ENCODE measurements at places on chromosomes 13 and 19. TPM values are rescaled to one million over a fixed set of nuclear protein-coding genes. Genes with fewer than 3 reads are reported as not detected.
A peak's percentile ranks its signal among the peaks of the same experiment; 100 is the strongest.

TFDP1 gene
- 35.3 TPM for total RNA-seq

LGALS4 gene
- total RNA-seq: 13.2 TPM

ZNF573 gene
- 7.5 TPM for total RNA-seq

SACS gene
- total RNA-seq: 32.5 TPM

PLA2G4C gene
- 18.5 TPM for total RNA-seq

NALCN gene
- 0.71 TPM for total RNA-seq

MCOLN1 gene
- 15.5 TPM for total RNA-seq

GFY gene
- total RNA-seq: not detected

CEBPA gene
- 16.1 TPM for total RNA-seq

VSTM1 gene
- total RNA-seq: not detected

DNA sequence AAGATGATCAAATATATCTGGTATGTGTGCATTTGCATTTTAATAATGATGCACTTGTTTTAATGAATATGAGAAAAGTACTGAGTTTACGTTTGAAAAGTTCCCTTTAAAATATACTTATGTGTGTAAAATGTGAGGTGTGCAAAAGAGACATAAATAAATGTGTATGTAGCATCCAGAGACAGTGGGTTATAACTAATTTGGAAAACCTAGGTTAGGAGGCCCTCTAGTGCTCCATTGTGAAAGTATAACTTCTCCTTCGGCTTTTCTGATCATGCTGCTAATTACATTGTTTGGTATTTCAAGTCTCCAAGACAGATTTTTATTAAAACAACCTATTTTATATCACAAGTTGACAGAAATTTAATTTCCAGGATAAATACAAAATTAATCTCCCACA, 30.1 kb downstream of the SCEL start:
- DNase-seq: no peak

DNA sequence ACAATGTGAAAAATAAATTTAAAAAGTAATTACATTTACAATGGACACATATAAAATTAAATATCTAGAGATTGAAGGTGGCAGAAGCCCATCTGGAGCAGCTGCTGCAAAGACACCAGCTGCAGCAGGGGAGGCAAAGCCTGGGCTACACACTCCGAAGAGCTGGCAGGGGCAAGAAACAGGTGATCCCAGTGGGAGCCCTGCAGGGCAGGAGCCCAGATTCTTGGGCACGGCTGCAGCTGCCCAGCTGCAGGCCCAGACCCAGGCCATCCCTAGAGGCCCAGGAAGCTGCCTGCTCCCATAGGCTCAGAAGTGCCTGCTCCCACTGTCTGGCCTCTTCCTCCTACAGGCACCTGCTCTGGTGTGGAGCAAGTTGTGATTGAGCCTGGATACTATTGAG, 1547.9 kb upstream of the SPRY2 start:
- no peak for DNase-seq

DNA sequence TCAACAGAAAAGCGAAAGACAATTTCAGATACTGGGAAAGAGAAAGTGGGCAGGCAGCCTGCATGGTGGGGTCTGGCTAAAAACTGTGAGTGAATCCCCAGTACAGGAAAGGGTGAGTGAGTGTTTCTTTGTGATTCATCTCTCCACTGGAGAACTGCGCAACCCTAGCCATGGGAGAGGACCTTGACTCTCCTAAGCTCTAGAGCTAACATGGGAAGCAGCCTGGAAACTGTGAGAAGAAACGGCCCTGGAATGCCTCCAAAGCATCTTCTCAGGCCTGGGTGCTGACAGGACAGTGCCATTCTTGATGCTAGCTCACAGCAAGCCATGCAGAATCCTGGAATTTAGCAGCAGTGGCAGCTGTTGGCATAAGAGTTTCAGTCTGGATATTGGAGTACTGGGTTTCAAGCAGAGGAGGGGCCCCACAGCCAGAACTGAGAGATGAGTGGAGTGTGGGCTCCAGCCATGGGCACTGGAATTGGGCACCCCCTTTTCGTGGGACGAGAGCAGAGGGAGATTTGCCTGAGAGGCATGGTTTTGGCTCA, 18.7 kb upstream of the SLAIN1 start:
- no peak for DNase-seq

DNA sequence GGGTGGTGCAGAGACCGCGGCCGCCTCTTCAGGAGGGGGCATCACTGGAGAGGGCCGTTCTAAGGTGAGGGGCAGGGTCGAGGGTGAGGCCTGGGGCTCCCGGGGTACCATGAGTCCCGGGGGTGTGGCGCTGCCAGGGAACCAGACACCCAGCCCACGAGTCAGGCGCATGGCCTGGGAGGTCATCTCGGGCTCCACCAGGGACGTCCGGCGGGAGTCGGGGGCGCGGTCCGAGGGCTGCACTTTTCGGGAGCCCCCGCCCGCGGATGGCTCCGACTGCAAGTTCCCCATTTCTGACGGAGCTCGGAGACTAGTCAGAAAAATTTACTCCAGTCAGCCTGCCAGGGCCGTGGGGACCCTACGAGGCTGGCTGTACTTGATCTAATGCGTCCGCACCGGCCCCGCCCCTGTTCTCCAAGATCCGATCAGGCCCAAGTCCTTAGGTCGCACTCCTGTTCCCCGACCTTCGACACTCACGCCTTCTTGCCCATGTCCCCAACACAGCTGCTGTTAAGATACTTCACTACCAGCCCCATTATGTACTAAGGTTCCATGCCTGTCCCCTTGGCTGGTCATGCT, 774 bp downstream of the GGN start:
- no peak for DNase-seq

- no peak for DNase-seq
These were observed 36.9 kb upstream of the GGACT start for GRCh38 chr13:100625447-100625846.

- DNase-seq: peak; percentile 42
These were observed 48.8 kb downstream of the TSHZ3 start for GRCh38 chr19:31300422-31300821.

DNA sequence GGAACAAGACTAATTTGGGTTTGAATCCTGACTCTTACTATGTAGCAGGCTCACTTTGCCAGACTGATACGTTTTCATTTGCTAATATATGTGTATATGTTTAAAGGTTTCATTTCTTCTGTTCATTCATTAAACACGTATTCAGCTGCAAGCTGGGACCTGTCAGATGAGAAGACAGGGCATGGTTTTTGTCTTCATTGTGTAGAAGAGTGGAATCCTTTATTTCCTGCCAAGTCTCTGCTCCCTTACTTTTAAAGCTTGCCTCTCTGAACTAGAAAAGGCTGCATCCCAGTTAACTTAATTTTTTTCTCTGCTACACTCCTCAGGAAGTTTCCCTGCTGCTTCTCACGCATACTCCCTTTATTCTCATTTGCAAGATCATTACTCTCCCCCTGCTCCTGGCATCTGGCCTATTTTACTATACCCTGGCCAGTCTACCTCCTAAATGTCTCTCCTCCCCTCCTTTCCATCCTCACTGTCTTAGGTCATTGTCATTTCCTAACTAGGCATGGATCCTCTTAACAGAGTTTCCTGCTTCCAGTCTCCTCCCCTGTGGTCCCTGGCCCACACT, 141.0 kb upstream of the TMTC4 start:
- DNase-seq: no peak

- DNase-seq: no peak
These were observed 1160.6 kb downstream of the PCDH9 start for GRCh38 chr13:66069570-66069969.

DNA sequence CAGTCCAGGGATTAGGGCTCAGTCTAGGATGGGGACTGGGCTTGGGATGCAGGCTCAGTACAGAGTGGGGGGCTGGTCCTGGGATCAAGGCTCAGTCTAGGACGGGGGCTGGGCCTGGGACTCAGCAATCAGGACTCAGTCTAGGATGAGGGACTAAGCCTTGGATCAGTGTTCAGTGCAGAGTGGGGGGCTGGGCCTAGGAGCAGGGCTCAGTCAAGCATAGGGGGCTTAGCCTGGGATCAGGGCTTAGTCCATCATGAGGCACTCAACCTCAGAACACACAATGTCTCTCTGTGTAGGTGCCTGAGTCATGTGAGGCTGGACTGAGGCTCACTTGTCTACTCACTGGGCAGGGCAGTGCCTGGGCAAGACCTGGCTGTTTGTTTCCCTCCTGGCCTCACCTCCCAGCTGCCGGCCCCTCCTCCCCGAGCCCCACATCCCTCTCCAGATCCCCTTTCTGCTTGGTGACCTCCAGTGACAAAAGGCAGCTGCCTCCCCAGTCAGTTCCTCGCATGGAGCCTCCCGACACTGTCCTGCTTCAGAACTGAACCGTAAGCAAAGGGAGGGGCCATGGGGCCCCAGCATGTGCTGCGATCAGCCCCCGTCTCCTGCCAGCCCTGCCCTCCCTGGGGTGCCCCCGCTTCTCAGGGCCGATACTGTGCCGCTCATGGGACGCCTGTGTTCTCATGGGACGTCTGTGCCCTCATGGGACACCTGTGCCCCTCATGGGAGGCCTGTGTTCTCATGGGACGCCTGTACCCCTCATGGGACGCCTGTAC, 6.5 kb upstream of the S1PR4 start:
- DNase-seq: no peak

- DNase-seq: no peak
These were observed 1.6 kb downstream of the TTYH1 start for GRCh38 chr19:54416695-54417491.

DNA sequence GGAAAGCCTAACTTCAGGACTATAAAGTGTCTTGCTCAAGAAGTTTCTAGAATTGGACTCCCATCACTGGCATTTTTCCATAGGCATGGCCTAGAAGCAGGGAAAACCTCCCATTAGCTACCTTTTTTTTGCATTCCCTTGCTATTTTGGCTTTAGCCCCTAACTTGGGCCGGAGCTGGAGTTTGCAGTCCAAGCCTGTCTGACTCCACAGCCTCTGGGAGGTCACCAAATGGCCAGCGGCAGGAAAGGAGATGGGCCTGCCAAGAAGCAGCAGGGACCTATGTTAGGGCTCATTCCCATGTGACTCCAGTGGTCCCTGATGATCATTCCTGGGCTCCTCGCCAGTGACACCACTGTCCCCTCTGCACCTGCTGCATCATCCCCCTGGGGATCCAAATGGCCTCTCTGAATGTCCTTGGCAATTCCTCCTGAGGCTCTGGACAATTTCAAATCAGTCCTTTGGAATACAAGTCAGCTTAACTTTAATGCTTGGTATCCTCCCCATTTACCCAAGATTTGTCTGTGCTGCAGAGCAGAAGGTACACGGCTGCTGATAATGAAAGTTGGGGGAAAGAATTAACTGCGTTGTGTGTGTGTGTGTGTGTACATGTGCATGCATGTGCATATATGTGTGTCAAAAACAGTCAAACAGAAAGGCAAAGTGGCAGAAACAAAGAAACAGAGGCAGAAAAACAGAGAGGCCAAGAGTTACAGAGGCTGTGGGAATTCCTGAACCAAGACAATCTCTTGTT, 69.8 kb upstream of the SERP2 start:
- peak; percentile 97 for DNase-seq

DNA sequence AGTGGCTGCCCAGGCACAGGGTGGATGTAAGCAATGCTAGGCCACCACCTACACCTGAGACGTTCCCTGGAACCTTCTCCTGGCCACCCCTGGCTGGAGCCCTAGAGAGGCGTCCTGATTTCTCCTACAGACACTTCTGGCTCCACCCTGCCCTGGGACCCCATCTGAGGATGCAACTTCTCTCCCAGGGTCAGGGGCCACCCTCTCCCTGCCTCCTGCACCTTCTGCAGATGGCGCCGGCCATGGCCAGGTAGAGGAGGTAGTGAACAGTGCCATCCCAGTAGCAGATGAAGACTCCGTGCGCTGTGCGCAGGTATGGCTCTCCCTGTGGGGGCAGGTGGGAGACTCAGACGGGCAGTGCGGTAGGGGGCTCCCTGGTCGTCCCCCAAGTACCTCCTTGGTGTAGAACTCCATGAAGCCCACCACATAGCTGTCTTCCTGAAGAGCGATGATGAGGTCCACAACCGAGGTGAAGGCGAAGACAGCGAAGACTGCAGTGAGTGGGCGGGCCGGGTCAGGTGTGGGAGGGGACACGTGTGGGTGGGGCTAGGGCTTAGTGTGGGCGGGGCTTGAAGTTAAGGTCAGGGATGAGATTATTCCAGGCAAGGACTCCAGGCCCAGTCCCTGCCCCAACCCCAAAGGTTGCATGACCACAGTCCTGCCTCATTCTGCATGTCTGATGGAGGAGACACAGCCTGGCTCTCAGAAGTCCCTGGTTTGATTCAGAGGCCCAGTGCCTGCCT, 3.0 kb downstream of the TM6SF2 start:
- no peak for DNase-seq

- peak; percentile 35 for DNase-seq
These were observed 68.7 kb downstream of the ACSBG2 start for GRCh38 chr19:6204212-6204611.

- DNase-seq: no peak
These were observed 13.9 kb downstream of the LSM14A start for GRCh38 chr19:34186205-34186604.

- DNase-seq: no peak
These were observed 29.8 kb downstream of the ARHGAP35 start for GRCh38 chr19:46890423-46891170.

DNA sequence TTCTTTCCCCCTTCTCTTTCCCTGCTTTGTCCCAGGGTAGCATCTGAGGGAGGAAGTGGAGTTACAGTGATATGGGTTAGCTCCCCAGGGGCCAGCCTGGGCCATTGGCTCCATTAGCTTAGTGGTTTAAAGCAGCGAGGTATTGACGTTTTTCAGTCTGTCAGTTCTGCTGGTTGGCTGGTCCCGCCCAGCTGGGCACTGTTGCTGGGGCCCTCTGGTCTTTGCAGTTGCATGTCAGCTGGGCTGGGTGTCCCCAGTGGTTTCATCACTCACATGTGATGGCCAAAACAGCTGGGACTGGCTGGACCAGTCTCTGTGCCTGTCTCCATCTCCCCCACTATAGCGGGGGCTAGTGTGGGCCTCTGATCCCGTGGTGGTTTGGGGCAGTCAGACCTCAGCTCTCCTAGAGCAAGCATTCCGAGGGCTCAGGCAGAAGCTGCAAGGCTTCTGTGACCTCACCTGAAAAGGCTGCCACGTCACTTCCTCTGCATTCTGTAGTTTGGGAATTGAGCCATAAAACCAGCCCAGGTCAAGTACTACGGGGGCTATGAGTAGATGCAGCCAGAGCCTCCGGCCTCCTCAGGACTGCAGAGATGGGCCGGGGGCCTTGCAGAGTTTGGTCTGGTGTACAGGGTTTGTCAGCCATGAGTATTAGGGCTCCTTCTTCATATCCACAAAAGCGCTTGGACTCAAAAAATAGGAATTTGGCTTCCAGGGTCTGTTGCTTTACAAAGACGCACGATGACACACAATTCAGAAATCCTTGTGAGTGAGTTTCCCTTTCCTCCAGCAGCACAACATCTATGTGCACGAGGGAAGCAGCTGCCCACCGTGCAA, 30.0 kb downstream of the TSSK6 start:
- DNase-seq: no peak

DNA sequence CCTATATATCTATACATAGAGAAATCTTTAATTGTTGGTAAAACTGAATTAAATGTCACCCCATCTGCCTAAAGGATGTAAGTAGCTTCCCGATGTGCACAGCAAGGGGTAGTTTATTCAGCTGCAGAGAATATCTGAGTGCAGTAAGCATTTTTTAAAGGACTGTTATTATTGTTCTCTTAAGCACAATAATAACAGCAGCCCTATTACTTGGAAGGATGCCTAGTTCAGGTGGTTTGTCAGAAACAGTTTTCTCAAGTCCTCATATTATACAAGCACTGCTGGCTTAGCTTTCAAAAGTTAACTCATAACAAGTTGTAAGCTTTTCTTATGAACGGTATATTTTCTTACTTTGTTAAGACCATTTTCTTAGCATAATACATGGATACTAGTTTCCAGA, 142.6 kb downstream of the CRYL1 start:
- DNase-seq: no peak

All from sigmoid colon (tissue), 7 donors.